Left colon (tissue), 2 donors: ENCODE measurements at places on chromosomes 4 and X.

DNA sequence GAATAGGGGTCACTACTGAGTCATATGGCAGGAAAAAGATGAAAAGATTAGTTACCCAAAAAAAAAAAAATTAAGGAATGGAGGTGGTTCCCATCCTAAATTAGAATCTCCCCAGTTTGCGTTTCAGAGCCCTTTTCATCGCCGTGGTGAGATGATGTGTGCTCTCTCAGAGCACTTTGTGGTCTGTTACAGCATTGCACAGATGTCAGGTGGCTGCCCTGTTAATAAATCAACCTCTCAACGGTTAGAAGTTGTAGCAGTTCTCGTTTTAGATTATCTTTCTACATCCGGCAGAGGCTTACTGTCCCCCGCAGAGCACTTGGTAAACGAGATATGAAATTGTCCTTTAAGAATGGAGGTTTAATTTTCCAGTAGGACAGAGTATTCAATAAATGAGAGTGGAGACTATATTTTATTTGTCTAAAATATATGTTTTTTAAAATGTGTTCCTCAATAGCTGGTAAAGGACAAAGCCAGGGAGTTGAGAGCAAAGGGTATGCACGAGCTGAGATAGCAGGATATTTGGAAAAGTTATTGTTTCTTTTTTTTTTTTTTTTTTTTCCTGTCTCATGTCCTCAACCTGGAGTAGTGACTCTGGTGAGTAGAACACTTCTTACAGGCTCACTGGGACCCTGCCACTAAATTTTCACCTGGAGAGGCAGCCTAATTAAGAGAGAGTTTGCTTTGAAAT is 26.9 kb downstream of the AFF1 start:
- no peak for DNase-seq

- no peak for DNase-seq
Measured at GRCh38 chr4:103853627-103854026, 133.8 kb upstream of the TACR3 start.

GRCh38 chr4:3252831-3253641 is 4.1 kb downstream of the MSANTD1 start:
- peak; percentile 19 for DNase-seq

- no peak for DNase-seq
Measured at GRCh38 chr4:26105815-26106699, 192.0 kb downstream of the SMIM20 start.

GRCh38 chr4:142752202-142752786 is 93.8 kb downstream of the INPP4B start:
- DNase-seq, result no peak

DNA sequence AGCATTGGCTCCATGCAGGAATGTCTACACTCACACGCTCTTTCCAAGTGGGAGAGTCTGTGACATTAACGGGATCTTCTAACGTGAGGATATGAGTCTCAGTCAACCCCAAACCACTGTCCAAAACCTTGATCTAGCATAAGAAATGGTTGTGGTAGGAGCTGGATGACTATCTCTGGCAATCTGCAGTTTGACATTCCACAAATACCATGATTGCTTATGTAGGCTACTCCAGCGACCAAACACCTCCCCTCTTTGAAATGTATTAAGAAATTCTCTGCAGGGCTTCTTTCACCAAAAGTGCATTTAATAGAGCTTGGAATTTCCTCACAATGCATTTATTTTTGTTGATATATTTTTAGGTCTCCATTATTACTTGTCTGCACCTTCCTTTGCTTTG is 14.1 kb upstream of the STX18 start:
- DNase-seq, result no peak

DNA sequence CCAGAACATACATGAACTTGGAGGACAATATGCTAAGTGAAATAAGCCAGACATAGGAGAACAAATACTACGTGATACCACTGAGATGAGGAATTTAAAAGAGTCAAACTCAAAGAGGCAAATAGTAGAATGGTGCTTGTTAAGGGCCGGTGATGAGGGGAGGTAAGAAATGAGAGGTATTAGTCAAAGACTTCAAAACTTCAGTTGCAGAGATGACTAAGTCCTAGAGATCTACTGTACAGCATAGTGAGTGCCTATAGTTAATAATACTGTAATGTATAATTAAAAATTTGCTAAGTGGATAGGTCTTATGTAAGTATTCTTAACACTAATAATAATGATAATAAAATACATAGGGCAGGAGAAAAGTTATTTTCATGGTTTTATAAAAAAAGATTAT is 126.9 kb upstream of the VEGFC start:
- no peak for DNase-seq

- DNase-seq, result no peak
Measured at GRCh38 chrX:96689991-96690390, 5.3 kb downstream of the DIAPH2 start.

DNA sequence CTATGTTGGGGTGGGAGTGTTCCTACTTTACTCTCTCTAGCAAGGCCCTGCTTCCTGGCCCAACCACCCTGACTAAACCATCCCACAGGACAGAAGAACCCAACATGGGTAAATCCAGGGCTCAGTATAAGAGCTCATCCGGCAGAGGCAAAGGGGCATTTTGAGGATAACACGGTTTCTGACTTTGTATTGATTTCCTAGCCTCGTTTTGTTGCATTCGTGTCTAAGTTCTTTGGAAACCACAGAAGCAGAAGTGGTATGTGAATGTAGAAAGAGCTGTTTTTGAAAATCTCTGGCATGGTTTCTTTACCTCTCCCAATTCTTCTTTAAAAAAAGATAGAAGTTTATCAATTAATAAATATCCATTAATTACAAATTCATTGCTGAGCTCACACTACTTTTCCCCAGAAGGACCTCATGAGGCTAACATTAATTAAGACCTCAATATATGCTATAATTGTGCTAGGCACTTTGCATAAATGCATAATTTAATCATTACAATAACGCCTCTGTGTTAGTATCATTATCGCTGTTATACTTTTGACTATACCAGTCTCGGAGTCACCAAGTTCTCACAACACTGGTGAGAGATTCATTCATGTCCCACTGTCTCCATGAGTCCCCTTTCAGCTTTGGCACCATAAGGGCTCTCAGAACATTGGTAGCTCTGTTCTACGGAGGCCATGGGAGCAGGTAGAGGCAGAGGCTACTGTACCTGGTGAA is 5.8 kb upstream of the CLNK start:
- DNase-seq, result no peak

GRCh38 chrX:43456063-43456462 is 200.0 kb upstream of the MAOA start:
- no peak for DNase-seq

GRCh38 chr4:38287101-38287851 is 327.1 kb downstream of the PTTG2 start:
- no peak for DNase-seq

GRCh38 chrX:9983846-9984245 is 16.7 kb downstream of the CLDN34 start:
- no peak for DNase-seq
